ENCODE measurements at places on chromosomes 4 and X.

DNA sequence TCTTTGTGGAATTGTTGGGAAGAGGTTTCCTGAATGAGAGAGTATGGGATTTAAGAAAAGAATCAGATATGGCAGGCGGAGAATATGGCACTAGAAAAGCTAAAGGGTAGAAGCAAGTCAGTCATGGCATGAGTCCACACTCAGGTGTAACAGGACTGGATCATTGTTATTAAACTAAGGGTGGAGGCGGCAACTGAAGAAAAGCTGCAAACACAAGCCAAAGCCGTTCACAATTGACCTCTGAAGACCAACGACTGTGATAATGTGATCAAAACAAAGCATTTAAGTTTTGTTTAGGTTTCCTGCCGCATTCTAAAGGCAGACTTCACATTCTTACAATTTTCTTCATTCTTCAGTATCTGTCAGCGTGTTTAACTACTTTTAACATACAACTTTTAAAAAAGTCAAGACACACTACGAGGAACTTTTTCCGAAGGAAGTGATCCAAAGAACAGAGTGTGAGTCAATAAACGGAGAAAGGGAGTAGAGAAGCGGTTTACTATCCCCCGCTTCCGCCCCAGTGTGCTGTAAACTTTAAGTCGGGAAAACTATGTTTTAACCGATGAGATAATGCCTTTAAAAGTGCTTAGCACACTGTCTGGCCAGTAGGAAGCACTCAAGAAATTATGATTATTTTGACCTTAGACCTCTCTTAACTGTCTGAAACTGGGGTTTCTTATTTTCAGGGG lies 909 bp upstream of the SLAIN2 start:
- ATAC-seq, result peak; percentile 16

DNA sequence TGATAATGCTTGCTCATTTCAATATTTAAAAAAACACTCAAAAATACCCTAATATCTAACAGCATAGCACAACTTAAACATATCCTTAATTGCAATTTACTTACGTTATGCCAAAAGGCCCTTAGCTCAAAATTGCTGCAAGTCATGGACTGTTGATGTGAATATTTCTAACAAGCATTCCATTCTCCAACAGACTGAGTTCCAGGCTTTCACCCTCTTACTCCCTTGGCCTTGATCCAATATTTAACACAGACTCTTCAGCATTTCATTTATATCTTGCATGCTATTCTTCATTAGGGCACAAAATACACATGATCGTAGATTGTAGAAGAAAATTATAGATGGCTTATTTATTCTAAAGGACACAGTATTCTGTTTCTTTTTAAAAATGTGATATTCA lies 96.5 kb downstream of the RNF150 start:
- ATAC-seq, result no peak

- ATAC-seq, result no peak
Measured at GRCh38 chr4:123661080-123661737, 264.6 kb downstream of the SPRY1 start.

GRCh38 chrX:11311706-11312105 lies 18.5 kb downstream of the AMELX start:
- no peak for ATAC-seq

DNA sequence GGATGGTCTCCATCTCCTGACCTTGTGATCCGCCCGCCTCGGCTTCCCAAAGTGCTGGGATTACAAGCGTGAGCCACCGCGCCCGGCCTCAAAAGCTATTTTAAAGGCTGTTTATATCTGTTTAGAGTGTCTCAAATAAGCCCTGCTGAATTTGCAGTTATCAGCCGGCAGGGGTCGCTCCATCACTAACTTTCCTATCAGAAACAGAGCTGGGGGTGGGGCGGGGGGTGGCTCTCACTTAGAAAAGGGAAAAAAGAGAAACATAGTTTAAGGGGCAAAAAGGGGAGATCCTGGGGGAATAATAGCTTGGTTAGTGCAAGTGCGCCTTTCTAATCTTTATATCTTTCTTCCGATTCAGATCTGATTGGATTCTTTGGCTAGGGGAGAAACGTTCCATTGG lies 450.7 kb downstream of the UBE2NL start:
- ATAC-seq, result no peak

GRCh38 chr4:53171797-53172196 lies 194.1 kb downstream of the SCFD2 start:
- ATAC-seq, result no peak

GRCh38 chr4:81042578-81043365 lies 12.3 kb downstream of the BMP3 start:
- peak; percentile 53 for ATAC-seq

Data from gastroesophageal sphincter (tissue), 4 donors.